ENCODE measurements at places on chromosomes 2 and 18.

GRCh38 chr2:239671916-239672849 is 271.4 kb upstream of the HDAC4 start:
- DNase-seq, result no peak

DNA sequence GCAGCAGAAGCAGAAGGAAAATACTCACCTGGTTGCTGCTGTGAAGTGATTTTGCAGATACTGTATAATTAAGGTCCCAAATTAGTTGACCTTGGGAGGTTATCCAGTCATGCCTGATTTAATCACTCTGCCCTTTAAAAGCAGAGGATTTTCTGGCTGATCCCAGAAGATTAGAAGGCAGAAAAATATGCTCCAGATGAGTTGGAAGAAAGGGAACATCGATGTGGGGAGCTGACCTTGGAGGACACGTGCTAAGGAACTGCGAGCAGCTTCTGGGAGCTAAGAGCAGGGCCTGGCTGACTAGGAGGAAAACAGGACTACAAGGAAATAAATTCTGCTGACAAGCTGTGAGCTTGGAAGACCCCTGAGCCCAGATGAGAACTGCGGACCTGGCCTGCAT is 13.3 kb upstream of the DYM start:
- DNase-seq, result no peak

GRCh38 chr2:162370931-162371330 is 27.0 kb downstream of the GCA start:
- no peak for DNase-seq

- no peak for DNase-seq
Measured at GRCh38 chr2:1662606-1663180, 81.6 kb downstream of the PXDN start.

- no peak for DNase-seq
Measured at GRCh38 chr2:5343785-5344335, 348.3 kb upstream of the SOX11 start.

DNA sequence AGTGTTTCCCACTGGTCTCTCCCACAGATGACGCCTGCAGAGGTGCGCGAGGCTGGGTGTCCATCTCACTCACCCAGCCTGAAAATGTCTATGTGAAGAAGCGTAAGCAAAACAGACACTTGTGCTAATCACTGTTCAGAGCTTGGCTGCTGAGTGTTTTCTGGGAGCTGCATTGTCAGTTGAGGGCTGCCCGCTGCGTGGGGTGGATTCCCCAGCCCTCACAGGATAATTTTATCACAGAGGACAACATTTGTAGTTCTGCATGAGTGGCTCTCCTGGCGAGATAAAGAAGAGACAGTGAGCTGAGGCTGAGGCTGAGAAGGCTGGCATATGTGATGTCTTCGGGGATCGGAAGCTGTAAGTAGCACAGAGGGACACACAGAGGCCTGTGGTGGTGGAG is 16.2 kb upstream of the CAPN13 start:
- no peak for DNase-seq

Data from AG09309 (cell line).